ENCODE measurements at places on chromosomes 7 and 10. TPM values are rescaled to one million over a fixed set of nuclear protein-coding genes. Genes with fewer than 3 reads are reported as not detected.
A peak's percentile ranks its signal among the peaks of the same experiment; 100 is the strongest.

GRCh38 chr10:25851548-25851947 is 82.5 kb upstream of the MYO3A start:
- no peak for DNase-seq

DNA sequence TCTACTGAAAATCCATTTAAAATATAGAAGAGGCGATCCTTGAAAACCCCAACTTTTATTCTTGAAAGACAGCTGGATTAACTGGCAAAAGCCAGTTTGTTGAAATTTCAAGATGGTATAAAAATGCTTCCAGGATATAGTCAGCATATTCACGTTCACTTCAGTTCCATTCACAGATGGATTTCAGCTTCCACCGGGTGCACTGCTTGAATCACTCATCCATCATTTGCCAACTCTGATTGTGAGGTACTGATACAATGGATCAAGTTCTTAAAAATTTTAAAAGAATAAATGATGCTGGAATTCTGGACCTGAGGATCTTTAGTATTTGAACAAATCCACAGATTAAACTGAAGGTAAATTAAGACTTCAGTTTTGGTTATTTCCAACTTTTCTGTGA is 2.4 kb downstream of the PURB start:
- DNase-seq = no peak

The TSPAN13 gene
- 14.8 TPM for total RNA-seq

- no peak for DNase-seq
Observed at GRCh38 chr10:71909399-71910083, 54.7 kb upstream of the CHST3 start.

The NPSR1 gene
- not detected for total RNA-seq

GRCh38 chr7:86469680-86470295 is 173.9 kb upstream of the GRM3 start:
- DNase-seq = peak; percentile 33

- no peak for DNase-seq
Observed at GRCh38 chr7:106167439-106168136, 55.5 kb upstream of the SYPL1 start.

The SH2B2 gene
- 0.67 TPM for total RNA-seq

- DNase-seq = no peak
Observed at GRCh38 chr7:106947244-106947728, 82.2 kb downstream of the PIK3CG start.

The SPDYE2B gene
- not detected for total RNA-seq

GRCh38 chr7:34162027-34162565 is 256.8 kb downstream of the BMPER start:
- no peak for DNase-seq

The PDE1C gene
- total RNA-seq = 181 TPM

- DNase-seq = no peak
Observed at GRCh38 chr10:29622382-29622922, 12.3 kb downstream of the SVIL start.

- no peak for DNase-seq
Observed at GRCh38 chr7:149053384-149053783, 25.1 kb upstream of the PDIA4 start.

- peak; percentile 33 for DNase-seq
Observed at GRCh38 chr7:27159266-27160144, 3.0 kb upstream of the HOXA7 start.

- no peak for DNase-seq
Observed at GRCh38 chr7:148954766-148955165, 70.7 kb upstream of the EZH2 start.

The MKI67 gene
- total RNA-seq = 2.4 TPM

The ALOX5 gene
- 4.7 TPM for total RNA-seq

The MINDY4 gene
- total RNA-seq = 2.8 TPM

DNA sequence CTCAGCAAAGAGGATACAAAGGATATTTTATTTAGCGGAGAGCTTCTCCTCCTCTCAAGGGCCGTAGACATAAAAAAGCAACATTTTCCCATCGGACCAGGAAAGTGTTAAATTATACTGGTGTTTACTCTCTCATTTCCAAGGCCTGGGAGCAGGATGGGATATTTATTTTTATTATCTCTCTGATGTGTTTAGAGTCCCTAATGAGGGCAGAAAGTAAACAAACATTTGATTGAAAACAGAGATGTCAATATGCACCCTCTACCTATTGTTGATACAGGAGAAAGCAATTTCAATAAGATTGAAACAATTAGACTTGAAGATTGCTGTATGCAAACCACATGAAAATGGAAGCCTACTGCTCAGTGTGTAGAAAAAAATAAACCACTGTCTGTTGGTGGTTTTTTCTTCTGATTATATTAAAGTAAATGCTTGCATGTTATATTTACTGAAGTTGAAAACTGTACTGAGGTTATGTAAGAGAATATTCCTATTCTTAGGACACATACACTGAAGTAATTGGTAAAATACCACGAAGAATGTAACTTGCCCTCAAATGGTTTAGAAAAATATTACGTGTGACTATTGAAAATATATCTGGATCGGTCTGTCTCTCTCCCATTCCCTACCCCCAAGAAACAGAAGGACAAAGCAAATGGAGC is 59.3 kb downstream of the ATXN7L1 start:
- no peak for DNase-seq

DNA sequence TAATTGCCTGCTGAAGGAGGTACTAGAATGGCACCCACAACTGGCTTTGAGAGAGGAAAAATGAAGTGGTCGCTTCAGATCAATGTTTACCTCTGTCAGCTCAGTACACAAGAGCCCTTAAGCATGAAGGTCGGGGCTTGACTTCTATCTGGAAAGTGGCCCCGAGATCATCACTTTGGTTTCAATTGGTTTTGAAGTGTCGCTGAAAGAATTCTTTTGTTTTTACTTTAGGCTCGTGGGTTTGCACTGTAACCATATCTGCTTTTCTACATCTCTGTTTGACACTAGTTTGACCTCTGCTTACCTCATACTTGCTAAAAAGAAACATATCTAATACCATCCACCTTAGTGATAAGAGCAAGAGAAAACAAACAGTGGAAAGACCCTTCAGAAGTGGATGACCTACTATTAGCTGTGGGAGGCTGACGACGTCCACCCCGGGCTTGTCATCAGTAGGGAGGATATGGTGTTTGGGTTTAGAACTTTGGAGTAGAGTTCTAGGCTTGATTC is 361.8 kb downstream of the GATA3 start:
- DNase-seq = no peak

GRCh38 chr7:154837087-154837486 is 165.8 kb downstream of the PAXIP1 start:
- DNase-seq = no peak

- no peak for DNase-seq
Observed at GRCh38 chr7:154743206-154743605, 259.7 kb downstream of the PAXIP1 start.

- DNase-seq = no peak
Observed at GRCh38 chr10:127158662-127159061, 37.7 kb downstream of the INSYN2A start.

- DNase-seq = no peak
Observed at GRCh38 chr7:107712025-107712424, 31.9 kb upstream of the CBLL1 start.

The SORBS1 gene
- 697 TPM for total RNA-seq

The FHIP2A gene
- 22.6 TPM for total RNA-seq

GRCh38 chr10:67221939-67222494 is 296.2 kb downstream of the LRRTM3 start:
- DNase-seq = no peak

DNA sequence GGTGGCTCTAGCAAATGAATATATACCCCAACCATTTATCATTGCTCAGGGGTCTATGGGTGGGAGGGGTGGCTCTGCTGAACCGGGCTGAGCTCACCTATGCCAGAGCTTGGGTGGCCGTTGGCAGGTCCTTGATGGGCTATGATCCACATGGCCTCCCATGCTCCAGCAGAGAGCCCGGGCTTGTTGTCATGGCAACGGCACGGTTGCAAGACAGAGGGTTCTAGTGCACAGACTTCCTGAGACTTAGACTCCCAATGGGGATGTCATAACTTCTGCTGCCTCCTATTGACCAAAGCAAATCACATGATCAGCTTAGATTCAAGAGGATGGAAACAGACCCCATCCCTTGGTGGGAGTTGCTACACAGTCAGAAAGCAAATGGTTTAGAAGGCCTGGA is 36.4 kb upstream of the CARD11 start:
- DNase-seq = no peak

GRCh38 chr10:45278860-45279498 is 36.4 kb downstream of the OR13A1 start:
- DNase-seq = no peak

The EDRF1 gene
- total RNA-seq = 10.1 TPM

The DLG5 gene
- 8.8 TPM for total RNA-seq

- DNase-seq = no peak
Observed at GRCh38 chr10:109952526-109952925, 29.2 kb upstream of the XPNPEP1 start.

DNA sequence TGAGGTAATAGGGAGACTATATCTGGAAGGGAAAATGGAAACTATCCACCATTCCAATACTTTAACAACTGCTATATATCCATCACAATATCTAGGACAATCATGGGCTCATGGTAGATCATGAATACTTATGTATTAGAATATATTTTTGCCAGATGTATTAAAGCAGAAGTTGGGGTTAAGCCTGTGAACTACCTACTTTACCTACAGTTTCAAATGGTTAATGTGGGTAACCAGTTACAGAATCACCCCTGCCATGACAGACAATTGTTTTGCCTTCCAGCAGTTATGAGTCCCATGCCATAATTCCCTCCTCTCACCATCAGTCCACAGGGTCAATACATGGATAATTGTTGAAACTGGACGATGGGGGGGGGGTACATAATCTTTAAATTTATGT is 29.9 kb upstream of the RAPGEF5 start:
- DNase-seq = no peak

The ANKRD26 gene
- 10.5 TPM for total RNA-seq

All from Right ventricle myocardium superior (tissue), 1 donor.